ENCODE measurements at places on chromosomes 7 and 10.

DNA sequence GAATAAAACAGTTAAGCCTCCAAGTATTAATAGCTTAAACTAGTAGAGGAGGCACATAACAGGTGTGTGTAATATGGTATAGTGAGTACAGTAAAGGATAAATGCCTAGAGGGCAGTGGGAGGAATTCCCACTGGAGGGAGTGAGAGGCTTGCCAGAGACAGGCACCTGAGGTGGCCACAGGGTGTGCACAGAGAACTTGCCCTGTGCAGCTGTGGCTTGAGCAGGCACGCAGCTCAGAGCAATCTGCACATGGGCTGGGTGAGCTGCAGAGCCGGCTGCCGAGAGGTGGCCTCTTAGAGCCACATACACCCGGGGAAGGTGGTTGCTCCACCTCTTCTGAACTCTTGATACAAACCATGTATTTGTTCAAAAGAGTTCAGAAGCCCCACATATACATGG, 237.1 kb downstream of the COBL start:
- ATAC-seq, result no peak

DNA sequence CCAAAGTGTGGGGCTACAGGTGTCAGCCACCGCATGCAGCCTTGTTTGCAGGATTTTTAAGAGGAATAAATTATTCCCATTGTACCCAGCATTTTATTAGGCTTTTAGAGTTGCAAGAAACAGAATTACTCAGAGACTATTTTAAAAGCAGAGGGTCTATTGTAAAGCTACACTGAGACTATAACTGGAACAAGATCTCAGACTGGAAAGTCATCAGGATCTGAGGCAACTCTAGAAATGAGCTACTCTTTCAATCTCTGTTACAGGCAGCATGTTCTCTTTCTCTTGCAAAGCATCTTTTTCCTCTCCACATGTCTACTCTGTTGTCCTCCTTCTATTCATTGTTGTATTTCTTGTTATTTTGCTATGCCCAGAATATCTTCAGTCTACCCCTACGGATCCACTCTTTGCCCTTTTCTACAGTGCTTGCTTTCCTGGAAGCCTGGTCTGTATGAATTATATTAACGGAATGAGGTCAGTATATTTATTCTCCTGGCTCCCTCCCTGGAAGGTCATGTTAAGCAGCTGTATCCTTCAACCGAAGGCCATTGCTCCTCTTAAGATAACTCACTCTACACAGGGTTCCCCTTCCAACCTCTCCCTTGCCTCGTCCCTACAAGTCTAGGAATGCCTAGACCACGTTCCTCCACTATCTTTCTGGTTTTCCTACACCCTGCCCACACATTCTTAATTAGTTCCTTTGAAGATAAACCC, 27.7 kb upstream of the MICU1 start:
- no peak for ATAC-seq

GRCh38 chr7:2019711-2020511, 212.8 kb downstream of the MAD1L1 start:
- peak; percentile 87 for ATAC-seq

GRCh38 chr10:104642658-104643302, 1.7 kb downstream of the SORCS3 start:
- no peak for ATAC-seq

- no peak for ATAC-seq
These were observed 117.4 kb upstream of the GNAI1 start for GRCh38 chr7:80017101-80017698.

All from activated CD4-positive, CD25-positive, alpha-beta regulatory T cell treated with anti-CD3 and anti-CD28 coated beads, Interleukin-2, amount 50 U/mL, for 24 hours (primary cell).